NCI-H524 (cell line): ENCODE measurements at places on chromosomes 6 and 20.
A peak's percentile ranks its signal among the peaks of the same experiment; 100 is the strongest.

GRCh38 chr6:112253841-112254816, at the start of gene LAMA4:
Gene LAMA4 (minus strand): TSS chr6:112254567. CDS start chr6:112254150, 417 bp downstream.
- DNase-seq = peak; percentile 25

DNA sequence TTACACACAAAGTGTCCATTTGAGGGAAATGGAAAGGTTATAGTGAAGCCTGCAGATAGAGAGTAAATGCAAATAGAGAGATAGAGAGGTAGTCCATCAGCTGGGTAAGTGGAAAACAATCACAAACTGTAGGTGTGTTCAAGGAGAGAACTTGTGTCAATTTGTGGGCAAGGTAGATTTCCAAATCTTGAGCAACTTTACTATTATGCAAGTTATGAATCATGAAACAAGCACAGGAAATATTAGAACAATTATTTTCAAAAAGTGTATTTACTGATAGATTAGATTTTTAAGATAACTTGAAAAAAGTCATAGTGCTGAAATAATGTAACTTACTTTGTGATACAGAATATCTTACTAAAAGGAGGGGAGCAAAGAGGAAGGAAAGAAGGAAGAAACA, 792.9 kb downstream of the EYS start:
- DNase-seq = no peak

- DNase-seq = no peak
Observed at GRCh38 chr6:106146852-106147351, 60.8 kb downstream of the PRDM1 start.

- DNase-seq = no peak
Observed at GRCh38 chr20:32749914-32750637, 6.8 kb upstream of the COMMD7 start.

GRCh38 chr6:53699462-53699861, 33.9 kb upstream of the KLHL31 start:
- no peak for DNase-seq

DNA sequence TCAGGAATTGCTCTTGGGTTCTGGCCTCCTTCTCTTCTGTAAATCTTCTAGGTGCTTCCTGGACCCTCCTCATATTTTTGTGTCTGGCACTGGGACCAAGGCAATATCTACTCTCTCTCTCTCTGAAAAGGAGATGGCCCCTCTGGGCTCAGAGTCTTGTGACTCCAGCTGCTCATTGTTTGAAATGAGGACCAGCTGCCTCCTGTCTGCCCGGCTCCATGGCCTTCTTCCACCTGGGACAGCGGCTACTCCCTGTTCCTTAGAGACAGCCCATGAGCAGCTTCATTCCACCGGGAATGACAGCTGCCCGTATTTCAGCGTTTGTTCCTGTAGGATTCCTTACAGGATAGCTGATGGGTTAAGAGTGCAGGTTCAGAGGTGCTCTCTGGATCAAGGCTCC, 2.9 kb downstream of the TGM3 start:
- DNase-seq = no peak

DNA sequence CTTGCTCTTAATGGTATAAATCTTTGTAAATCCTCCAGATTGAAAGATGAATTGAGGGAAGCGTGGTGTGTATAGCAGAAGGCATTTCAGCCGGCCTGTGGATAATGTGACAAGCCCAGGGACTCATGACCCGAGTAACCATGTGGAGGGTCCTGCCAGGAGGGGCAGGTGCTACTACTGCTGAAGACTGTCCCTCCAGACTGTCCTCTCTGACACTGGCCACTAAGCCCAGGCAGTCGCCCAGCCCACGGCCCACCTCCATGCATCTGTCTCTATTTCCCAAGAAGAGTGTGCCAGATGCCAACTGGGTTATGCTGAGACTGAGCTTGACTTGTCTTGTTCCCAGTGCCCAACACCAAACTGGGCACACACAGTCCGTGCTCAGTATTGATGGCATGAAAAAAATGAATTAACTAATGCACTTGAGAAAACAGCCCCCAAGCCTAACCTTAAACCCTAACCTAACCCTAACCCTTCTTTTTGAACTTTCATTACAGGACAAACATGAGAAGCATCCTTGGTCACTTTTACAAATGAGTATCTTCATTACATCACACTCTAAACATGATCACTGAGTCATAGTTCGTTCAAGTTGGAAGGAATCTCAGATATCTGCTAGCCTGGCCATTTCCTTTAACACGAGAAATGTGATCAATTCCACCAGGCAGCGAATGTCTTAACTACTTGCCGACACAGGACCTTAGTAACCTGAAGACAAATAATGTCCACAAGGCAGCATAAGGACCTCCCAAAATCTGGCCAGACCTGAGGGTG, 182.2 kb upstream of the RREB1 start:
- DNase-seq = peak; percentile 34

GRCh38 chr6:110486756-110487155, 10.3 kb upstream of the SLC22A16 start:
- no peak for DNase-seq

- DNase-seq = no peak
Observed at GRCh38 chr6:7414811-7415210, 25.2 kb downstream of the RIOK1 start.

DNA sequence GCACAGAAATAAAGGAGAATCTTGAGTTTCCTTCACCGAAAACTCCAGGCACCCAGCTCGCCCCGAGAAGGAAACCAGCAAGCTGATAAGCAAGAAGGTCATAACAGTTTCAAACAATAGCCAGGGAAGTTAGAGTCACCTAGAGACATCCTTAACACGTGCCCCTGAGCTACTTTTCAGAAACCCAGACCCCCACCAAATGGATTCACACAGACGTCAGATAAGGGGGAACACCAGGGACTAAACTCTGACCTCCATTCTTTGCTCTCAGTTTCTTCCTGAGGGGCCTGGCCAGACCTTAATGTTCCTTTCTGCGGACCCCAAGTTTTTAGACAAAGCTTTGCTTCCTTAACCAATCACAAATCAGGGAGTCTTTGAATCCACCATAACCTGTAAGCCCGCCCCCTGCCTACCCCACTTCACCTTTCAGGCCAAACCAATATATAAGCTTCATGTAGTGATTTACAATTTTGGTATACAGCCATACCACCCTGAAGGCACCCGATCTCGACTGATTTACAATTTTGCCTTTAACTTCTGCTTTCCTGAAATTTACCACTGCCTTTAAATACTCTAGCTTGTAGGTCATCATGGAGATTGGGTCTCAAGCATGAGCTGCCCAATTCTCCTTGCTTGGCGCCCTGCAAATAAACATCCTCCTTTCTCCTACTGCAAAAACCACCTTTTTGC, 11.7 kb downstream of the SOD2 start:
- no peak for DNase-seq

GRCh38 chr6:24666097-24666640, 530 bp downstream of the TDP2 start:
- DNase-seq = peak; percentile 54

GRCh38 chr6:128827675-128828464, 55.1 kb upstream of the LAMA2 start:
- DNase-seq = no peak

DNA sequence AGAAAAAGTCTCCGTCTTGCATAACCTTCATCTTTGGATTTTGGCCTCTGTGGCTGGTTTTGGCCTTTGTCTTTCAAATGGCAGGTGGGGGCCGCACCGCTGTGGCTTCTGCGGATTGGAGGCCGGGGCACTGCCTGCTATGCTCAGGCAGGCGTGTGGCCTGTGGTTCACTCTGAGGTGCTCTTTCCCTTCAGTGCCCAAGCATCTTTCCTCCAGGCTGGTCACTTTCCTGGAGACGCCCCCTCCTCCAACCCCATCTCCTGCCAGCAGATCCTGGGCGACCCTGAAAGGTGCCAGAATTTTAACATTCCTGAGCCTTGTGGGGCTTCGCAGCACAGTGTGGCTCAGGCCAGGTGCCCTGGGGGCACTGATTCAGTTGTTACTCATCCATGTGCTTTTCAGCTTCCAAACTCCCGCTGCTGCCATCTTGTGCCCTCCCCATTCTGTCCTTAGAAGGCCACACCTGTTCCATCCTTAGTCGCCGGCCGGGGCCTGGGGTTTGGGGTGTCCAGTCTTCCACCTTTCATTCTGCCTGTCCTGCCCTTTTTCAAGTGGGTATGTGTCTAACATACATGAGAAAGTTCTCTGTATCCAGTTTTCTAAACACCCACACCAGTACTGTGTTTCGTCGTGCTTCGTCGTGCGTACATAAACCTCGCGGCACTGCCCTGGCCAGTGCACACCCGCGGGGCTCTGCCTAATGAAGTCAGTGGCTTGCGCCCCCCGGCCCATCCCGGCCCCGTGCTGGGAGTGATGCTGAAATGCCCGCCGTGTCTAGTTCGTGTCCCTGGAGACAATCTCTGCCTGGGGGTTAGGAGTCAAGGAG, 12.1 kb downstream of the SS18L1 start:
- no peak for DNase-seq
